ENCODE measurements at places on chromosomes 11 and 22.

DNA sequence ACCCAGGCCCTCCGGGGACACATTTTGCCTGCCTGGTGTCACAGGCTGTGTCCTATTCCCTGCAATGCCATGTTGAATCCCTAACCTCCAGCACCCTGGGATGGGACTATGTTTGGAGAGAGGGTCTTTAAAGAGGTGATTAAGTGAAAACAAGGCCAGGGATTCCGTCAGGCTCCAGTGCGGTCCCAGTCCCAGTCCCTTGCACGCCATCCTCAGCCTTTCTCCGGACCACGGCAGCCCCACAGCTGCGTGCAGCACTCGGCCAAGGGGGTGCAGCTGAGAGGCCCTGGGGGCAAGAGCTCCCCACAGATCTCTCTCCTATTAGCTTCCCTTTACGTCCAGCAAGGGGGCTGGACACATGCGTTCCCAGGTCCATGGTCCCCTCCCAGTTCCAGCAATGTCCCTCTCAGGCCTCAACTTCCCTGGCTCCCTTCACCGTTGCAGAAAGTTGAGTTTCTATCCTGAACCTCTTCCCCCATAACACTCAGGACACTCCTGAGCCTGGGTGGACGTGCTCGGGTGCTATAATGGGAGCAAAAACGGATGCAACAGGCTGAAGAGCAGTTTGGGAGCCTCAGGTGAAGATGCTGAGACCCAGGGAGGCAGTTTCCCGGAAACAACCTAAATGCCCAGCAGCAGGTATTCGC, 1422.7 kb downstream of the BRD1 start:
- DNase-seq, result no peak

- DNase-seq, result no peak
These were observed 2.7 kb downstream of the ARL2 start for GRCh38 chr11:65016705-65017104.

DNA sequence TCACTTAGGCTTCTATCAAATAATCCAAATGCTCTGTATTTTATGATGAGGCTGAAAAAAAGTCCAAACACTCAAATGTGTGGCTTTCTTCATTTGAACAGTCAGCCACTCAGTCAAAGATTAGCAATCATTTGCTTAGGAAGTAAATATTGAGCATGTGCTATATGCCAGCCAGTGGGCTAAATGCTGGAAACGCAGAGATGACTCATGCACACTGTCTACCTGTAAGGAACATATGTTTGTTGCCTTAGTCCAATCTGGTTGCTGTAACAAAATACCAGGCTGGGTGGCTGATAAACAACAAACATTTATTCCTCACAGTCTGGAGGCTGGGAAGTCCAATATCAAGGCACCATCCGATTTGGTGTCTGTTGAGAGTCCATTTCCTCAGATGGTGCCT, 617.3 kb downstream of the NTM start:
- DNase-seq, result no peak

- no peak for DNase-seq
These were observed 102.4 kb upstream of the CADM1 start for GRCh38 chr11:115606498-115607220.

GRCh38 chr22:29979777-29980321, 96.9 kb downstream of the MTMR3 start:
- DNase-seq, result no peak

DNA sequence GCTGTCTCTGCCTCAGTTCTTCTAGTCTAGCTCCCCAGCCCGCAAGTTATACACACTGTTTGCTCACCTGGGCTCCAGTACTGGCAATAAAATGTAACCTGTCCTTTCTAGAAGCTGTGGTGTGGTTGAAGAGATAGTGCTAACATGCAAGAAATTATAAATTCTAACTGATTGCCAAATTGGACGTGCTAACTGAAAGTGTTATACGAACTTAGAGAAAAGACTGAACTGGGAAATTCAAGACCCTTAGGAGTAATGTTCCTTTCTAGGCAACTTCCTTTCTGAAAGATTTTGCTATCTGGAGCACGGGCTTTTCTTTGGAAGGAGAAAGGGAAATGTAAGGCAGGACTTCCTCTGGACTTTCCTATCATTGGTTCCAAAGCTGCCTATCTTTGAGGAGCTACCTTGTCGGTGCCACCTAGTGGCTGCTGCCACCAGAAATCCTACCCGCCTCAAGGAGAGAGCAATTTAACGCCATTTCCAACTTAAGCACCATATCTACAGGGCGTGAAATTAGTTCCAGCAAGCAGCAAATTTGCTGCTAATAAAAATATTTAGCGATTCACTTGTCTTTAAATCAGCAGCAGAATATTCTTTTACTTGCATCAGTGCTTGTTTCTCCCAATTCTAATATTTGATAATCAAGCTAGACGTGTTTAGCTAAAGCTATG, 12.7 kb upstream of the TMEM218 start:
- DNase-seq, result peak; percentile 58
